CD4-positive, alpha-beta T cell treated with Interleukin-2 at 100 ng/mL for 4 hours (primary cell): ENCODE measurements at places on chromosomes 1 and 21.

DNA sequence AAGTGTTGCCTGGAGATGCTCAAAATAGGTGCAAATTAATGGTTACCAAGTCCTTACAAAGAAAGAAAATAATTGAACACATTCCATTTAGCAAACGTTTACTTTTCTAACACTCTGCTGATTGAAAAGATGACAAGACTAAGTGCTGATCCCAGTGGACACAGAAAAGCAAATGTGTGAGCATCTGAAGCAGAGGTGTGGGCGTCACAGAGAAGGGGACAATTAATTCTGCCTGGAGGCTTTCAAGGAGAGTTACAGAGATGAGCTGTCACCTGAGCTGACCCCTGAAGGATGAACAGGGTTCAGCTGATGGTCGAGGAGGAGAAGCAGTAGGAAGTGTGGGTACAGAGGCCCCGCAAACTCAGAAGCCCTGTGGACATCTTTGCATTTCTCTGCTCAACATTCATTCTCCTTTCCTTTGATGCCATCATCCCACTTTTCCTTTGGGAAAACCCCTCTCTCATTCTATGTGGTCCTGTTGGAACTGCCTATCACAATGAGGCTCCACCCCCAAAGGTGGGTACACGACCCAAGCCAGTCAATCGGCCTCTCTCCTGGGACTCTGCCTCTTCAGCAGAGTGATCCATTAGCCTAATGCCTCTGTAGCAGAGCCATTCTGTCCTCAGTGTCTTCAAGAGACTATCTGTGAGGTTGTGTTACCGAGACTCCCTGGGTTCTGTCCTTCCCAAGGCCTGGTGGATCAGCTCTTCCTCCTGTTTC, 17.2 kb upstream of the PLA2G2E start:
- DNase-seq: no peak

GRCh38 chr1:167687919-167688519, 33.8 kb upstream of the MPZL1 start:
- DNase-seq: peak; percentile 90

GRCh38 chr1:169484683-169485430, 887 bp downstream of the SLC19A2 start:
- peak; percentile 32 for DNase-seq

- DNase-seq: no peak
These were observed 480.6 kb downstream of the CAMTA1 start for GRCh38 chr1:7265771-7266371.

- no peak for DNase-seq
These were observed 63.1 kb downstream of the NIBAN1 start for GRCh38 chr1:184911103-184911745.

GRCh38 chr1:7104339-7104738, 319.1 kb downstream of the CAMTA1 start:
- DNase-seq: no peak

GRCh38 chr1:84223751-84224432, 77.6 kb upstream of the SAMD13 start:
- DNase-seq: no peak

- DNase-seq: peak; percentile 29
These were observed 10.5 kb upstream of the LAX1 start for GRCh38 chr1:203754455-203754864.

DNA sequence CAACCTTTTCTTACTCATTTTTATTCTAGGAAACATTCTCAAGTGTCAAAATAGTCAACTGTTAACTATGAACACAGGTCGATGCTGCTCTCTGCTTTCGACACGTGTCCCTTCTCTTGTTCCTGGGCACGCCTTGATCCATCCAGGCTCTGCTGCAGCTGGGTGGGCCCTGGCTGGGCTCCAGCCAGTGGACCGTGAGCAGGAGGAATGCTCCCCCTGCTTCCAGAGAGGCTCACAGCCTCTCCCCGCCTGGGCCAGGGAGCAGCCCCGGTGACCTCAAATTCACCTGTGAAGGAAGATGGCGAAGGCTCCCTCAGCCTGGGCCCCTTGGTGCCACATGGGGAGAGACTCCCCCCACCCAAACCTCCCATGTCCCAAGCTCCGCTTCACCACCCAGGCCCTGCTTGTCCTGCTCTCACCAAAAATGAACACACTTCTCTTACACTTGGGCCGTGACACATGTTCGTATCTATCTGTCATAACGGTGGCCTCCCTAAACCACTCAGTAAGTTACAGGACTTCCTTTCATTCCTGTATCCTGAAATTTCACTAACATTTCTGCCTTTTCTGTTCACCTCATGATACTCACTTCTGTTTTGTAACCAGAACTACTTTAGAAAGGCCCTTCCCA, 24.6 kb upstream of the ADARB1 start:
- no peak for DNase-seq

DNA sequence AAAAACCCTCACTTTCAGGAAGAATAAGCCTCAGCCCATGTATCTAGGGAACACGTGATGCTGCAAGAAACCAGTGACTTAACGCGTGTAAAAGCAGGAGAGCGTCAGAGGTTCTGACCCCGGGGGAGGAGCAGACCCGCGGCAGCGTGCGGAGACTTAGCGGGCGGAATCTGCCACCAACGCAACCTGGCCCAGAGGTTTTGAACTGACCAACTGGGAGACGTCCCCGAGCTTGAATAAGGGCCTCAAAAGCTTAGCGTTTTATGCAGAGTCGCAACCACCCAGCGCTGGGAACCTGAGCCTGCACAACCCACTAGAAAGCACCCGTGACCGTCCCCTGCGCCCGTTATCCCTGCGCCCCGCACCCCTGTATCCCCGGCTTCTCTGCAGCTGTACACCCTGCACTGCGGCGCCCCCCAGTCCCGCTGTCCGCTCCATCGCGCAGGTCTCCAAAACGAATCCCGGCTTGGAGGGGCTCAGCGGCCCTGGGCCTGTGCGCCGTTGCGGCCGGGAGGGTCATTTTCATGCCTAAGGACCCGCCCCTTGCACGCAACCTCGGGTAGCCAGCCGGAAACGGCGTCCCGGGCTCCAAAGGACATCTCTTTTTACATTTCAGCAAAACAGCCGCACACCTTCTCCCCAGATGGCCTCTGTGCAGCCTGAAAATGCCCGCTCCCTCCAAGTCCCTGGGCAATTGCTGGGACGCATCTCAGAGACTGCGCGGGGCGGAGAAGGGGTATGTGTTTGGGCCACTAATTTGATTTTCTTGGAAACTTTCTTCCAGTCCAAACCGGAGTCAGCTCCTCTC, 29.4 kb upstream of the TRIM17 start:
- peak; percentile 18 for DNase-seq

- DNase-seq: no peak
These were observed 49.0 kb upstream of the TSPAN2 start for GRCh38 chr1:115138271-115138670.

- no peak for DNase-seq
These were observed 15.1 kb downstream of the LAPTM5 start for GRCh38 chr1:30742300-30742962.

GRCh38 chr1:78687914-78688313, 38.3 kb downstream of the IFI44 start:
- no peak for DNase-seq

GRCh38 chr1:116377541-116378529, 4.8 kb downstream of the ATP1A1 start:
- peak; percentile 76 for DNase-seq

GRCh38 chr21:34065027-34065426, 8.4 kb upstream of the MRPS6 start:
- DNase-seq: no peak

DNA sequence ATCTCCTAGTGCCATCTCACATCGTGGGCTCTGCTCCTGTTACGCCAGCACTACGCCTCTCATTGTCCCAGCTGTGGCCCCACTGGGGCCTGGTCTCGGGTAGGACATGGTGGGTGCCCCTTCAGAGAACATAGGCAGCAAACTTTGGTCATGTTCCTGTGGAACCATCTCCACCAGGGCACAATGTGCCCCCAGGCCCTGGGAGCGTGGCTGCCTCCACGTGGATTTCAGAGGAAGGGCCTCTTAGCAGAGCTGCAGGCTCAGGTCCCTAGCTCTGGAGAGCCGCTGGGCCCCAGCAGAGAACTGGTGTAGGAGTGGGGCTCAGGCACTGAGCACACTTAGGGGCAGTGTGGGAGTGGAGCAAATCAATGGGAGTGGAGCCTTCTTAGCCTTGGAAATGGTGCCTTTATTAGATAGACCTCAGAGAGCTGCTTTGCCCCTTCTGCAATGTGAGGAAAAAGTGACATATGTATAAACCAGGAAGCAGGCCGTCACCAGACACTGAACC, 460.0 kb downstream of the NCAM2 start:
- no peak for DNase-seq

DNA sequence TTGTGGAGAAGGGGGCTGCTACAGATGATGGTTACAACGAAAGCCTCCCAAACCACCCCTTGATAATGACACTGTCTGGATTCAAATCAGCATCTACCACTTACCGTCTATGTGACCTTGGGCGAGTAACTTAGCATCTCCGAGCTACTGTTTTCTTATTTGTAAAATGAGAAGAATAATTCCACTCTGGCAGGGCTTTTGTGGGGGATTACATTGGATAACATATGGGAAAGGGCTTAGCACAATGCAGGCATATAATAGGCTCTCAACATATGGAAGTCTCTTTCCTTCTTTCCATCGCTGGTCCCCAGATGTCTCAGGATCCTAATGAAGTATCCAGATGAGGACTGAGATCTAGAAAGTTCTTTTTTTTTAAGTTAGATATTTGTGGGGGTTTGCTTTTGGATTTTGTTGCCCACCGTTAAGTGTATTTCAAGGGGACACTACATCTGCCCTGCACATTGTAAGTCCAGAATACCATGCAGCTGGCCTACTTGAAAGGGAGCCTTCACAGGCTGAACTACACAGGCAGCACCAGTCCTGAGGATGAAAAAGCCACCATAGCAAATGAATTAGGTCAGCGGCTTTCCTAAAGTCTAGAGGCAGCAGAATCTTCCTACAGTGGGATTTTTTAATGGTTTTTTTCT, 172.2 kb upstream of the IRF2BP2 start:
- no peak for DNase-seq

DNA sequence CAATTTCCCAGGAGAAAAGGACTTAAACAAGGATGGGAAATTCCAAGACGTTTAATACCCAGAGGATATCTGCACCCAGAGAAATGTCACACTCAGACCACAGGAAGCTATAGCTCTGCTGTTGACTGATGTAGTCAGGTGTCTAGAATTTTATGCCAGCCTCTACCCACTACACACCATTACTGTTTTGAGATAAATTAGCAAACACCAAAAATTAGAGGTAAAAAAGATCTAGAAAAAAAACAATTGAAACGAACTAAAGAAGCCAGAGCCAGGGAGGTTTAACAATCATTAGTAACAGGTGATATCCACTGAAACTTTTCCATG, 519.9 kb downstream of the SMYD3 start:
- no peak for DNase-seq

- DNase-seq: no peak
These were observed 102.8 kb downstream of the RHOU start for GRCh38 chr1:228837817-228838716.

GRCh38 chr1:24045771-24046170, 65.6 kb upstream of the SRSF10 start:
- DNase-seq: no peak

- DNase-seq: peak; percentile 17
These were observed 41.3 kb upstream of the EIF4G3 start for GRCh38 chr1:21217812-21218596.
